Mammary epithelial cell (primary cell): ENCODE measurements at places on chromosomes 11 and 22. TPM values are rescaled to one million over a fixed set of nuclear protein-coding genes. Genes with fewer than 3 reads are reported as not detected.

DNA sequence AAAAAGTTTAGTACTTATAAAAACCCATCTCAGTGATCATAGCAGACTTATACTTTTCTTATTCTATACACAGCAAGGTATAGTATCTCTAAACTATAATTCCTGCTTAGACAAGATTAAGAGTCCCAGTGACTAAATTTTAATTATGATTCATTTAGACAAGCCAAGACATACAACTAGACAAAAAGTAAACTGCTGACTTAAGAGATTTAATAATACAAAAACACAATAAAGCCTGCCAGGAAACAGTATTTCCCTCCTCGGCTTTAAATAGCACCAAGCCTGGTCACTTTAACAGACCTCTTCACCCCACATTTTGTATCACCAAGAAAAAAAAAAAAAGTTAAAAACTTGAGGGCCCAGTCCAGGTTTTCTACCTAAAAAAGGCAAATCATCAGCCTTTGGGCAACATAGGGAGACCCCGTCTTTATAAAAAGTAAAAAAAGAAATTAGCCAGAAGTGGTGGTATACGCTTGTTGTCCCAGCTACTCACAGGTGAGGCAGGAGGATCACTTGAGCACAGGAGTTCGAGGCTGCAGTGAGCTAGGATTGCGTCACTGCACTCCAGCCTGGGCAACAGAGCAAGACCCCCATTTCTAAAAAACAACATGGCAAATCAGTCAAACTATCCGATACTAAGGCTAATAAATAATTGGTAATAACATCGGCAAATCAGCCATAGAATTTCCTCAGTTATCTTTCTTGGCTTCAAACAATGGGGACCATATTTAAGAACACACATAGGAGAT, 53.8 kb downstream of the SIK3 start:
- peak; percentile 59 for DNase-seq

GRCh38 chr11:73951797-73952196, 971 bp downstream of the DNAJB13 start:
- DNase-seq = no peak

DNA sequence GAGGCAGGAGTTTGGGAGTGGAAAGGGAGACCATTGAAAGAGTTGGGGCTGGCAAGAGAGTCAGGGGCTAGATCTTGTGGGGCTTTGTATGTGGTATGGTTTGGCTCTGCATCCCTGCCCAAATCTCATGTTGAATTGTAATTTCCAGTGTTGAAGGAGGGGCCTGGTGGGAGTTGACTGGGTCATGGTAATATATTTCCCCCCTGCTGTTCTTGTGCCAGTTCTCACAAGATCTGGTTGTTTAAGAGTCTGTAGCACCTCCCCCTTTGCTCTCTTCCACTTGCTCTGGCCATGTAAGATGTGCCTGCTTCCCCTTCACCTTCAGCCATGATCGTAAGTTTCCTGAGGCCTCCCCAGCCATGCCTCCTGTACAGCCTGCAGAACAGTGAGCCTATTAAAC, 10.1 kb upstream of the RAB3IL1 start:
- no peak for DNase-seq

GRCh38 chr22:34960005-34960404, 106.0 kb upstream of the ISX start:
- DNase-seq = no peak

- peak; percentile 50 for DNase-seq
These were observed 18.3 kb downstream of the PRSS23 start for GRCh38 chr11:86818462-86819192.

DNA sequence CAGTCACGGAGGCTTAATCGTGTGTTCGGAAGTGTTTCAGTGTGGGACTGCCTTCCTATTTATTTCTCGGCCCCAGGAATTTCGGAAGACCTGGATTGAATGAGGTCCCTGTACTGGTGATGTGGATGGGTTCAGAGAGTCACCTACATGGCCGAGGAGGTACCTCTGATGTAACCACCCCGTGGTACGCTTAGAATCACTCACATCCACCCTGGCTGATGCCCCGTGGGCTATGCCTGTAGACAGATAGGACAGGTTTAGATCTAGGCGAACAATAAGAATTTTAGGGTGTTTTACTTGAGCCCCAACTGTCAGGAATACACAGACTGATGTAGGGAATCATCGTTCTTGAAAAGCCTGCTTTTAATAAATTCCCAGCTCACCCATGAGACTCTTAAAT, 2.0 kb downstream of the MPPED1 start:
- no peak for DNase-seq

DNA sequence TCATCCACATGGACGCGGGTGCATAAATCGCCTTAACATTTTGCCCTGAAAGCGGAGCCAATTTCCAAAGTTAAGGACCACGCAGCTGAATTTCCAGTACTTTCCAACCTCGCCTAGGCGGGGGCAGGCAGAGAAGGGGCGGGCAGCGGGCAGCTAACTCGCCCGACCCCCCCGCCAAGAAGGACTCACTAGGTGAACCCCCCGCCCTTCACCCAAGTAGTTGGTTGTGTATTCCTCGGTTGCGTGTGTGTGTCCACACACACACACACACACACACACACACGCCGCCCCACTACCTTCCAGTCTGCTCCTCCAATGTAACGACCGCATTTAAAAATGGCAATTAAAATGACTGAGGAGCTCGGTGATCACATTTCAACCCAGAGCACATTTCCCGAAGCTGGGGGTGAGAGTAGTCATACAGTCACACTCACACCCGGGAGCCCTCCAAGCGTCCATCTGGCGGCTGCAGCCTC, 1.4 kb downstream of the TENM4 start:
- peak; percentile 44 for DNase-seq

DNA sequence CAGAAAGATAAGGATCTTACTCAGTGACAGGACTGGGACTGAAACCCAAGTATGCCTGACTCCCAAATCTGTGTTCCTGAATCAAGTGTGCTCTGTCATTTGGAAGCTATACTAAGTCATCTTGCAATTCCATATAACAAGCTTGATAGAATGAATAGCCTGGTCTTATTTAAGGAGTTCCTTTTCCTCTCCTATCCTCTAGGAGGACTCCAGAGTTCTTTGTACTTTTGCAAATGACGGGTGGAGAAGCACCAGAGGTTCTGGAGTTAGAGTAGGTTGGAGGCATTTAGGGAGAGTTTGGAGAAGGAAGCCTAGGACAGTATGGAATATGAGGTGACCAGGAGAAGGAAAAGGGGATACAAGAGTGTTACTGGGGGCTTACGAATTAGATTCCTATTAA, 92.9 kb upstream of the RCN1 start:
- no peak for DNase-seq

GRCh38 chr22:28802595-28803123, 2.3 kb upstream of the XBP1 start:
- no peak for DNase-seq

GRCh38 chr11:35216962-35217678, 78.1 kb downstream of the CD44 start:
- peak; percentile 49 for DNase-seq

RASD2 gene
- 24.2 TPM for total RNA-seq

KCNJ1 gene
- total RNA-seq = not detected in 2 replicates

MAPK11 gene
- total RNA-seq = 9.3 TPM

KCNA4 gene
- not detected for total RNA-seq

ABCG4 gene
- 0.21 and 1.4 TPM in 2 replicates for total RNA-seq

PTPN5 gene
- not detected in 2 replicates for total RNA-seq

SYT13 gene
- total RNA-seq = 0.33 TPM

OR8G5 gene
- not detected for total RNA-seq

RRM1 gene
- total RNA-seq = 72.7 TPM

NNMT gene
- total RNA-seq = 605 TPM
